Lung microvascular endothelial cell (primary cell): ENCODE measurements at places on chromosomes 1 and 21. TPM values are rescaled to one million over a fixed set of nuclear protein-coding genes. Genes with fewer than 3 reads are reported as not detected.

- no peak for DNase-seq
Observed at GRCh38 chr1:101741910-101742309, 254.8 kb downstream of the OLFM3 start.

DNA sequence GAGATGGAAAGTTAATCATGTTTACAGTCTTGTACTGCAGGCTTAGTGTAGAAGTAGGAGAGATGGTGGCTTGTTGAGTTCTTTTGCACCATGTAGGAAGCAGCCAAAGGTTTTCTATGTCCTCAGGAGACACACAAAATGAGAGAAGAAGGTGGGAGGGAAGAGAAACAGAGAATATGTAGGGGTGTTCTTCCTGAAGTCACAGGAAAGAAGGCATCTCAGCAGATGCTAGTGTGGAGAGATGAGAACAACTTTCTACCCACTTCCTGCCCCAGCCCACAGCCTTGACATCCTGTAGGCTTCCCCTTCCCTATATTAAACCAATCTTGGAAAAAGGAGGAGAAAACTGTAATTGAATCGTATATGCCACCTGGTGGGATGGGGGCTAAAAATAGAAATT is 217.0 kb downstream of the S1PR1 start:
- DNase-seq = no peak

DNA sequence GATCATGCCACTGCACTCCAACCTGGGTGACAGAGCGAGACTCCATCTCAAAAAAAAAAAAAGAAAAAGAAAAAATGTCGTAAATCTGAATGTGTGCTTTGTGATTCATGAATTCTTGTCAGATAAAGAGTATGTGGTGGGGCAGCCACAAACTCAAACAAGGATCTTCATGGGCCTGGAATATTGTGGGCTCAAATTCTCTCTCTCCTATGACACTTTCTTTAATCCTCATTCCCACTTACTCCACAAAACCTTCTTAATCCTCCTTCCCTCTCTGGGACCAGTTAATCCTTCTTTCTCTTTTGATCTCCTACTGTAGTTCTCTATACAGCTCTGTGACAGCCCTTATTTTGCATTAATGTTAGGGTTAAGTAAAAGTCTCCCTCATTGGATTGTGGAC is 112.3 kb downstream of the AK5 start:
- DNase-seq = no peak

GRCh38 chr1:206579747-206580437 is 32.4 kb downstream of the EIF2D start:
- DNase-seq = no peak

DNA sequence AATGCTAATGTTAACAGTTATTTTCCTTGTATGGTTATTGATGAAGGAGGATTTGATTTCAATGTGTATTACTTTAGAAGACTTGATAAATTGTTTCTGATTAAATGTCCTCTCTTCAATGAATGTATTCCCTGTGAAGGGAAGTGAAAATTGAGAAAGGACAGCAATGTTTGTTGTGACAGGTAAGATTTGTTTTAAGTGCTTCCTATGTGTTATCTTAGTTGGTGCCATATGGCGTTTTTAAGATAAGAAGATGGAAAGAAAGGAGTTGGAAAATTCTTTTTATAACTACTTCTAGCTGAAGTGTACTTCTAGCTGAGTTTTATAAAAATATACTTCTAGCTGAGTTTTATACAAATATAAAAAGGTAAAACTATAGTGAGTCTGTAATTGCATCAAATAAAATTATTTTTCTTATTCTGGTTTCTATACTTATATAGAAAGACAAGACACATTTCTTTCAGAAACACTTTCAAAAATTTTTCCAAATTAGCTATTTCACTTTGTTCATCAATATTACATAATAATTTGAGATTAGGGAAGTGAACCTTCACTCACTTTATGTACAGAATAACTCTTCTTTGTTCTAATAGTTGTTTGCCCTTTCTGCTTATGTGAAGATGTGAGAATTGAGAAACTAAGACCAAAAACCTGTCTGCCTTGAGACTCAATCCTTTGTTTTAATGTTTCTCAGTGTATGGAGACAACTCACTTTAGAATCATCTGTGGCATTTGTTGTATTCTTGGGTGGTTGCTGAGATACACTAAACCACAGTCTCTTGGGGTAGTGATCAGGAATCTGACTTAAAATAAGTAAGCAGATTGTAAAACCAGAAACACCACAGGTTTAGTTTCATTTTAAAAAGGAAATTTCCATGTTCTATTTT is 382.9 kb upstream of the B3GALT2 start:
- DNase-seq = no peak

- DNase-seq = no peak
Observed at GRCh38 chr1:210457568-210457967, 128.9 kb downstream of the HHAT start.

GRCh38 chr1:178718520-178718919 is 6.5 kb upstream of the RALGPS2 start:
- no peak for DNase-seq

- no peak for DNase-seq
Observed at GRCh38 chr1:232627171-232627570, 2.8 kb downstream of the SIPA1L2 start.

- DNase-seq = no peak
Observed at GRCh38 chr21:24941316-24942185, 665.7 kb downstream of the MRPL39 start.

GRCh38 chr21:31103163-31103562 is 64.9 kb upstream of the KRTAP19-8 start:
- DNase-seq = no peak

DNA sequence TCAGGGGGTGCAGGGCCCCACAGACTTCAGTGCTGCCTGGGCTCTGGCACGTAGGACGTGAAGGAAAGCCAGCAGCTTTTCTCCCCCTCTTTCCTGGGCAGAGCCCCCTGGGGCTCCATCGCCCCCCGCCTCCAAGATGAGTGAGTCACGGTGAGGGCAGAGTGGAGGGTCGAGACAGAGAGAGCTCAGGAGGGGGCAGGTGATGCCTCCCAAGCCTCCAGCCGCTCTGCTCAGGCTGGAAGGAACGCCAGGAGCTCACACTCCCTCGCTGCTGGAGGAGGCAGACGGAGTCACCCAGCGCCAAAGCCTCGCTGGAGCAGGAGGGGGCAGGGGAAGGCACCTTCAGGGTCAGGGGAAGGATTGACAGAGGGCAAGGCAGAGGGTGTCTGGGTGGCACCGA is 119.5 kb downstream of the CASZ1 start:
- no peak for DNase-seq

DNA sequence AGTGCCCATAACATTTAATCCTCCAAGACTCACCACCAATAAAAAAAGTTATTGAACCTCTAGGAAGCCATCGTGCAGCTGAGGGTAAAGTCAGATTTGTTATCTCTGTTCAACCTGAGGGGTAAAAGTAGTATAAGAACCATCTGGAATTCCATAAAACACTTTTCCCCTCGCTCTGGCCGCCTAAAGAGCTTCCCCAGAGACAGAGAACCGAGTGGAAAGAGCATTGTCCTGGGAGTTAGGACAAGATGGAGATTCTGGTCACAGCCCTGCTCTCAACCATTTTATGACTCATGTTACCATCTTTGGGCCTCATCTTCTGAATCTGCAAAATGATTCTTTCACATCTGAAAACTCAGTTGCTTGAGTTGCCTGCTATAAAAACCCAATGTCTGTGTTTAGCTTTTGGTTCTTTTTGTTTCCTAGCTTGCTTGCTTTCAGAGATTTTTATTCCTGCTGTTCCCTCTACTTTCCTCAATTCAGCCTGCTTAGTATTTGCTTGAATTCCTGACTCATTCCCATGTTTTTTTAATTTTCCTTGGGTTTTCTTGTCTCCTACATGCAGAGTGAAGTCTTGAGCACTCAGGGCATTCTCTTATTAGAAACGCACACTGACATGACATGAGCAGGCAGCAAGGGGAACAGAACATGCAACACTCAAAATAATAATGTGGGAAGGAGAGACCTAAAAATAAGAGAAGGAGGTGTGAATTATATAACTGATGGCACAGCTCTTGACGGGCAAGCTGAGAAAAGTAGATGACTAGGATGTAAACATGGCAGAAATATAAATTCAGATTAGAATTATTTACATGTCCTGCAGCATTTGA is 1.7 kb downstream of the EPHX4 start:
- DNase-seq = no peak

GRCh38 chr1:176691251-176692228 is 228.6 kb downstream of the PAPPA2 start:
- DNase-seq = peak; percentile 70

GRCh38 chr1:41641475-41641814 is 157.0 kb upstream of the EDN2 start:
- no peak for DNase-seq

GRCh38 chr1:112904831-112905261 is 51.1 kb downstream of the SLC16A1 start:
- no peak for DNase-seq

- no peak for DNase-seq
Observed at GRCh38 chr1:91777630-91778300, 108.2 kb downstream of the TGFBR3 start.

DNA sequence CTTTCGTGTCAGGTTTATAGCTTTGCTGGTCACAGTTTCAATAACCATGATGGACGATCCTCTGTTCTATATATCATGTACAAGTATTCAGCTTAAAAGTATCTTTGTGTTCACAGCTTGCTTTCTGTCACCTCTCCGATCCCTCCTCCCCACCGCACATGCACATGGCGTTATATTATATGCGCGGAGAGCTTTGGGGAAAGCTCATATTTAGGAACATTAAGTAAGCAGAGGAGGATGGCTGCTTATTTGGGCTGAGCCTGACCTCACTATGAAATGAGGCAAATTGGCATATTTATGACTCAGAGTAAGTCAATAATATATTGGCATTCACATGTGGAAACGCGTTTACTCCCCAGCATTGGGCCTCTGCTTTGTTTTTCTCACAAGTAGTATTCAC is 360.5 kb downstream of the HLX start:
- DNase-seq = no peak

DNA sequence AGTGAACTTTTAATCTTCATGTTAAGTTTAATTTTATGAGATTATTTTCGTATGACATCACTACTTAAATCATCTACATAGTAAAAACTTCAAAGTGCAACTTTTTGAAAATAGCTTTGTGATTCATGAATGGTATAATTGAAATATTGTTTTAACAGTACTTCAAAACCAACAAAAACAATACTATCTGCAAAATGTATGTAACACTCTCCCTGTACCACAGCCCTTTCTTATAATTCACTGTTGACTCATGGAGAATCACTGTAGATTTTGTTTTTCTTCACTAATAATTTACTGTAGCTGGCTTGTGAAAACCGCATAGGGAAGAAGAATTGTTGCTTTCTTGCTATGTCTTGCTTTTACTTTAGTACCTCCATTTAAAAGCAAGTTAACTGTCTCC is 301.4 kb upstream of the ADAMTS5 start:
- DNase-seq = no peak

GRCh38 chr1:245578308-245578707 is 423.5 kb downstream of the KIF26B start:
- DNase-seq = no peak

DNA sequence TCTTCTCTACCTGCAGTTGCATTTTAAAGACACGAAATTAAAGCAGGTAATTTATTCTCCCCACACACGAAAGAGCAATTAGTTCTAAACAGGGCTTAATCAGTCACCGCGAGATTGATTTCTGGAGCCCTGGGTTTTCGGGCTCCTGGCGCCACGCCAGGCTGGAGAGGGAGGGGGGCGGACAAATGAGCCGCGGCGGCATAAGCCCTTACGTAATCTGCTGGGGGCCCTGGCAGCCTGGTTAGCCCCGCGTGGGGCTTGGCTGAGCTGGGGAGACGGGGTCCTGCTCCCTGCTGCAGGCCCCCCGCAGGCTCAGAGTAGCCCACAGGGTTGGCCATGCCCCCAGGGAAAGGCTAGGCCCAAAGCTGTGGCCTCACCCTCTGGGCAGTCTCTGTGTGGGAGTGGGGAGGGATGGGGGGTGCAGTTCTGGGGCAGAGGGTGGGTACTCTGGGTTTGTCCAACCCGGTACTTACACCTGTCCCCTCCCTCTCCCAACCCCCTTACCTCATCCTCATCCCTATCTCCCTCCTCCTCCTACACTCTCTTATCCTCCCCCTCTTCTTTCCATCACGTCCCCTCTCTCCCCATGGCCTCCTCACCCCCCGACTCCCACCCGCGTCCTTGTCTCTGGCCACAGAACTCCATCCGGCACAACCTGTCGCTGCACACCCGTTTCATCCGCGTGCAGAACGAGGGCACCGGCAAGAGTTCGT is 19.9 kb downstream of the FOXO6 start:
- DNase-seq = no peak

DNA sequence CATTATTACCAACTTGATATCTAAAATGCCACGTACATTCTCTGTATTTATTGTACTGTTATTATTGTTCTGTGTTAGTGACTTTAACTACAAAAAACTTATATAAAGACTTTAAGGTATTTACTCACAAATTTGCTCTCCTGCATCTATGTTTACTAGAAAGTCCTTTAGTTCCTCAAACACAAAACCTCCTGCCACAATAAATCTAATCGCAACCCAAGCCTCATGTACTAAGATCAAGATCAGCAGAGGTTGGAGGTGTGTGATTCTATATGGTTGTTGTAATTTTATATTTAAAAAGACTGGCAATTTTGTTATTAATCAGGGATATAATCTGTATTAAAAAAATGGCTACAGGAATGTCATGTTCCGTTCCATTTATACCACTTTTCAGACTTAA is 68.6 kb downstream of the VAV3 start:
- no peak for DNase-seq

DNA sequence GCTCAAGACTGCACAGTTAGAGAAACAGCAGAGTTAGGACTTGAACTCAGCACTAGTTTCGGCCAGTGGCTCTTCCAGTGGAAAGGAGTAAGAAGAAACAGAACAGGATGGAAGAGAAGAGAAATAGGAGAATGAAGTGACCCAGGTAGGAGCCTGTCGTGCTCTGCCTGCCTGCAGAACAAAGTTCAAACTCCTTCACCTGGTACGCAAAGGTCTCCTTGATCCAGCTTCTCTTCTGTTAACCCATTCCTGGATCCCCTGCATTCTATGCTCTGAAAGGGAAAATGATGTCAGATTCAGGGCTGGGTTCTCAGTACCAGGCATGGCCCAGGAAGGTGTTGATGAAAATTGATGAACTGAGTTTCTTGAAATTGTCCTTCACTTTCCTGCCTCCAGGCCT is 3.9 kb downstream of the FAM229A start:
- DNase-seq = no peak

DNA sequence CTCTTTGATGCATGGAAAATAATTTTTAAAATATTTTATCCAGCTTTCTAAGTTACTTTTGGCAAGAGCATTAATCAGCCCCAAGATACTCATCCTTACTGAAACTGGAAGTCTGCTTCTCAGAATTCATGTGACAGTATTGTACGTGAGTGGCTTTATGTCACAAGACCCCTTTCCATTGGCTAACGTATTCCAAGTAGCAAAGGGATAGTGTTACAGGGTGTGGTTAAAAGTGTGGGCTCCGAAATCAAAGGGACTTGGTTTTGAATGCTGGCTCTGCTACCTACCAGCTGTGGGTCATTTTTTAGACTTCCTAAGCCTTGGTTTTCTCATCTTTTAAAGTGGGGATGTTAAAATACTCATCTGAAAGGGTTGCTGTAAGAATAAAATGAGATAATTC is 91.7 kb downstream of the RHOU start:
- DNase-seq = no peak

- no peak for DNase-seq
Observed at GRCh38 chr1:47209725-47210325, 20.0 kb upstream of the PDZK1IP1 start.

The KLF17 gene
- not detected in 2 replicates for total RNA-seq

The TTC34 gene
- under 0.01 TPM in 2 replicates for total RNA-seq

The TRABD2B gene
- total RNA-seq = not detected in 2 replicates

The ERICH3 gene
- not detected in 2 replicates for total RNA-seq

The SPRR2E gene
- not detected in 2 replicates for total RNA-seq

The KCNC4 gene
- 0.44 and 0.99 TPM in 2 replicates for total RNA-seq

The COL8A2 gene
- total RNA-seq = 0.44 and 1.6 TPM in 2 replicates

The FAM110D gene
- total RNA-seq = 4.8 and 6.0 TPM in 2 replicates

The IQCC gene
- 0.65 and 0.79 TPM in 2 replicates for total RNA-seq

The RNU1-1 gene
- under 0.01 and 5,258 TPM in 2 replicates for total RNA-seq

The NGF gene
- total RNA-seq = under 0.01 and 0.22 TPM in 2 replicates

The DNAH14 gene
- total RNA-seq = 3.5 and 4.8 TPM in 2 replicates
